Stimulated activated naive CD8-positive, alpha-beta T cell treated with anti-CD3 and anti-CD28 coated beads, Interleukin-15, amount 100 ng/mL, for 72 hours (primary cell): ENCODE measurements at places on chromosomes 3 and 15.
A peak's percentile ranks its signal among the peaks of the same experiment; 100 is the strongest.

DNA sequence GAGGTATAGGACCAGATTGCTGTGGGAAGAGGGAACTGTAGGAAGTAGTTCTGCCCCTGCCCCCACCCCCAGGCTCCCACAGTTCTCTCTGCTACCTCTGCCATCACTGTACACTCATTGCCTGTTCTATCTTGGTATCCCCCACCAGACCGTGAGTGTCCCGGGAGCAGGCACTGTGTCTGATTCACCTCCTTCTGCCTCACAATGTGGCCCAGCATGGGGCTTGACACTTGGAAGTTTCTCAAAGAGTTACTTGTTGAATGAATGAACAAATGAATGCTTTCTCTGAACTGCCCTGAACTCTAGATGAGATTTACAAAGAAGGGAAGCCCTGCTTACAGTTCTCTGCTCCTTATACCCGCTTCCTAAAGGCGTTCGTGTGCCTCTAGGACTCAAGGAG lies 27.1 kb upstream of the PIK3CB start:
- DNase-seq, result no peak

GRCh38 chr3:20458994-20459716 lies 273.1 kb upstream of the SGO1 start:
- DNase-seq, result no peak

GRCh38 chr15:41809526-41810220 lies 18.2 kb upstream of the JMJD7 start:
- no peak for DNase-seq

DNA sequence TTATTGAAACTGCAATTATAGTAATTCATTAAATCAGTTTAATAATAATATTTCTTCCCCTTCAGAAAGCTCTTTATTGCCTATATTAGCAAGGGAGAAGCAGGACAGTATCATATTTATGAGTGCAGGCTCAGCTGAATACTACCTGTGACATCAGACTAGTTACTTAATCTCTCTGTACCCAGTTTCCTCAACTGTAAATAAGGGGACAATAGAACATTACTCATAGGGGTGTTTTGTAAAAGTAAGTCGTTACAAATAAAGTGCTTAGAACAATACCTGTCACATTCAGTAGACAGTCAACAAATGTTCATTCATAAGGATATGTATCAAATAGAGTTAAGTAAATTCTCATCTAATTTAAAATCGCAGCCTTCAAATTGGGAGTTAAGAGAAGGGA lies 12.1 kb upstream of the VPS39 start:
- DNase-seq, result no peak

- DNase-seq, result no peak
These were observed 23.2 kb upstream of the SNRPA1 start for GRCh38 chr15:101318147-101318819.

DNA sequence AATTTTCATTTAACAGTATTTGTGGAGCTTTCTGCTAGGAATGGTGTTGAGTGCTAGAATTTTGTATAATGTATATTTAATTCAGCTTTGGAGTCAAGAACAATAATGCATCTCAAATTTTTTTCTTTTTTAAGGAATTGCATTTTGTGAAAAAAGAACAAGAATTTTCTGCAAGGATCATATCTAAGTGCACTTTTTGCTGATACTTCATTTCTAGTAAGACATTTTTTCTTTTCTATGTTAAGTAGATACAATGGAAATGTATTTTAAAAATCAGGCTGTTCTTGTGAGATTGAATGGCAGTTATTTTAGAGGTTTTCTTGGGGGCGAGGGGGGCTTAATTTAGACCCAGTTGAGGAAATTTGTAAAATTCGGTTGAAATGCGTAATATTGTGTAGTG lies 32.5 kb downstream of the MEF2A start:
- no peak for DNase-seq

- peak; percentile 83 for DNase-seq
These were observed 3.9 kb downstream of the CRYGS start for GRCh38 chr3:186540221-186540834.

GRCh38 chr3:58034738-58035523 lies 26.7 kb downstream of the FLNB start:
- DNase-seq, result peak; percentile 58

GRCh38 chr3:33287672-33288282 lies 10.5 kb downstream of the FBXL2 start:
- no peak for DNase-seq

DNA sequence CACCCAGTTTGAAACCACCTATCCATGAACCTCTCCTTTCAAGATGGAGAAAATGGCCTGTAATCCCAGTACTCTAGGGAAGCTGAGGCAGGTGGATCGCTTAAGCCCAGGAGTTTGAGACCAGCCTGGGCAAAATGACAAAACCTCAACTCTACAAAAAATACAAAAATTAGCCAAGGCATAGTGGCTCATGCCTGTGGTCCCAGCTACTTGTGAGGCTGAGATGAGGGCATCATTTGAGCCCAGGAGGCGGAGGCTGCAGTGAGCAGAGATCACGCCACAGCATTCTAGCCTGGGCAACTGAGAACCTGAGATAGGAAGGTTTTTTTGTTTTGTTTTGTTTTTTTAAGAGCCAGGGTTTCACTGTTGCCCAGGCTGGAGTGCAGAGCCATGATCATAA lies 5.4 kb downstream of the TKT start:
- DNase-seq, result no peak

GRCh38 chr15:59437817-59438624 lies at the start of gene FAM81A:
Gene FAM81A, plus strand, starts transcription at chr15:59438186. Its CDS starts 20,441 bp downstream, at chr15:59458627.
- peak; percentile 48 for DNase-seq

DNA sequence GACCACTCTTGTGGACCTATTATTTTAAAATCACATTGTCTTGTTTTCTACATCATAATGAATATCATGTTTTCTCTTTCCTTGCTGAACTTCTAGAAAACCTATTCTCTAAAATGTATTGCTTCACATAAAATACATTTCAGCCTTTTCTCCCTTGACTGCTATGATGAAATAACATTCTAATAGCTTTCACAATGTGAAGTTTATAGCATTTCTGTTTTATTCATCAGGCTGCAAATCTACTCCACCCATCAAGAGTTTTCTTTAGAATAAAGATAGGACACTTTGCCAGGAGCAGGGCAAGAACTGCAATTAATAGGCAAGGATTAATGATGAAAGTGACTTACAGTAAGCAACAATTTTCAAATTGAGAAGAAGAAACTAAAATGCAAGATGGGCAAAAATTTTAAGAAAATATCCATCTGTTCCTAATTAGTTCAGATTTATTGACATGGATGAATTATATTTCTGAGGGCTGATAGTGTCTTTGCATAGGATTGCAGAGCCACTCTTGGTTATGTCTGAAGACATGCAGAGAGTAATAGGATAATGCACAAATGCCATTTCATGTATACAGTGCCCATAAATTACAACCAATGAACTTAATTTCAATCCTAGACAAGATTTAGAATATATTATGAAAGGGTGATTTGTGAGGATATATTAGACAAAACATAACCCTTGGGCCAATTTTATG lies 21.7 kb downstream of the LEKR1 start:
- no peak for DNase-seq

DNA sequence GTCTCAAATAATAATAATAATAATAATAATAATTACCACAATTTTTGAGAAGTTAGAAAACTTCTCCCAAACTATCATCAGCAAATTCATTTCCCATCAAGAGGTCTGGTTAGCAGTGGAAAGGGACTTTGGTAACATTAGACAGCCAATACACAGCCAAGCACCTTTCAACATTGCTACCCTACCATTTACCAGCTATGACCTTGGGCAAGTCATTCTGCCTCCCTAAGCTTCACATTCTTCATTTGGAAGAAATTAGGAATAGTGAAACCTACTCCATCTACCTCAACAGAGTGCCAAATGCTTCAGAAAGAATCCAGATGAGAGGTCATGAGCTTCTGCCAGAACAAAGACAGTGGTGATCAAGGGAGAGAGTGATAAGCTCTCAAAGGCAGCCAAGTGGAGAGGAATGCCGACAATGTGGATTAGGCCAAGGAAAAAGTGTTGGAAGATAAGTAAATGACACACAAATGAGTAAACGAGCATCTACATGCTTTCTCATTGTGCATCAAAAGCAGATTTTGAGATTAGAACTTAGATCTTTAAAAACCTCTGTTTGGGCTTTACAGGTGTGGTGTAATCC lies 42.9 kb upstream of the LPP start:
- no peak for DNase-seq

DNA sequence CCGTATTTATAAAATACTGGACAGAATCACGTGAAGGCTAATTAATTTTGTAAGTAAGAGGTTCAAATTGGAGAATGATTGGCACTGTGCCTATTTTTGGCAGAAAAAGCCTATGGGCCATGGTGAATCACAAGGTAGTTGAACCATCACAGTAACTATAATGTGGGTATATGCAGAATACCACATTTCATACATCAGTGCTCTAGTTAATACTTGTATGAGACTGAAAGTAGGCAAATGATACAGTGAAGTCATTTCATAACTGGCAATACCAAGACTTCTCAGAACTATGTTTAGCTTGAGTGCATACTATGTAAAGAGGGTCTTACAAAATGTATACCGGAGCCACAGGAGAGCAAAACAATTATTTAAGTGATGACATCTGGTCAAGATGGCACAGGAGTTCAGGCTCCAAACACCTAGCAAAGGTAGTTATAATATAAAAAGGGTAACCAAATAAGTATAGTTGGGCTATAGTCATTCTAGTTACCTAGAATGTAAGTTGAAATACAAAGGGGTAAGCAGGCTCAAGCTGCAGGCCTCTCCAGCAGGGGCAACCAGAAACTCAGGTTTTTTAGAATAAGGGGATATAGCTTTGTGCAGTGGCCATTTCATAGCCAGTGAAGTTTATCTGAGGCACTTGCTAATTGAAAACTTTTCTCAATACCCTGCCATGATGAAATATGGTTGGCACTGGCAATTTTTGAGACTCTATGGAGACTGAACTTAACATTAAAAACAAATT lies 19.1 kb downstream of the GPR160 start:
- no peak for DNase-seq

- no peak for DNase-seq
These were observed 16.1 kb downstream of the LRRC2 start for GRCh38 chr3:46549989-46550388.

DNA sequence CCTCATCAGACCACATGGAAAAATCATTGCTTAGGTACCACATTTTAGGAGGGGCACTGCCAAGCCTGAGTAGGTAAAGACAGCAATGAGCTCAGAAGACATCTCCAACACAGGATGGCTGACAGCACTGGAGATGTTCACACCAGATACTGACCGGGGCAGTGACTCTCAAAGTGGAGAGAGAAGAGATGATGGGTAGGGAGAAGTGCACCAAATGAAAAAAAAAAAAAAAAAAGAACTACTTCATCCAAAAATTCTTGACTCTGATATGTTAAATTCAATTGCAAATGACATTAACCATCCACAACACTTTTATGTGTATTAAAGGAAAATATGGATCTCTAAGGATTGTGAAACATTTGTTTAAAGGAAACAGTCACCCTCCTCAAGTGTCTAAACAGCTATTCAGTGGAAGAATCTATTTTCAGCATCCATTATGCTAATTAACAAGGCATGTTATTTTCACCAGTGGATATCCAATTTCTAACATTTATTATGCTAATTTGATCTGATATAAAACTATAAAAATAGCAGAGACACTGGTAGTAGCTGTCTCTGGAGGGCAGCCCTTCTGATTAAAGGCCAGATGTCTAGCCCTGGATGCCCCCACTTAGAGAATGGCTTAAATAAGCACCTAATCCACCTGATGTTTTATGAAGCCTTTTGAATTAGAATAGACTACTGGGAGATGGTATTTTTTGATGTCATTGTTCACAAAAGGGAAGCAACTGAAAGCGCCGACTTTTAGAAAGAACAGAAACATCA lies 48.2 kb upstream of the VGLL4 start:
- no peak for DNase-seq

GRCh38 chr3:50015918-50016317 lies 72.8 kb upstream of the RBM5 start:
- DNase-seq, result no peak

DNA sequence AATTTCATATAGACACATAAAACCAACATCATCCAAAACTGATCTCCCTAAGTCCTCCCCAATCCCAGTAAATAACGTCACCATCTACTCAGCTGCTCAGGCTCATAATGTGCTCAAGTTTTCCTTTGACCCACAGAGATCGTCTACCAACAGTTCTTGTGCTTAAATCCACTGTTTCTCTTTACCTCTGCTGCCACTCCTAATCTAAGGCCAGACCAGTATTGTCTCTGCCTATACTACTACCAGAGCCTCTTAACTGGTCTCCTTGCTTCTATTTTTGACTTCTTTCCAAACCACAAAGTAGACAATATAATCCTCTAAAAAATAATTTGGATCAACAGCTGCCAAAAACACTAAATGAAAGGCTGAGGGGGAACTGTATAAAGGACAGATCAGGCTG lies 65.3 kb downstream of the CLASP2 start:
- no peak for DNase-seq

- DNase-seq, result no peak
These were observed 1222.9 kb downstream of the ZPLD1 start for GRCh38 chr3:103657756-103658155.

DNA sequence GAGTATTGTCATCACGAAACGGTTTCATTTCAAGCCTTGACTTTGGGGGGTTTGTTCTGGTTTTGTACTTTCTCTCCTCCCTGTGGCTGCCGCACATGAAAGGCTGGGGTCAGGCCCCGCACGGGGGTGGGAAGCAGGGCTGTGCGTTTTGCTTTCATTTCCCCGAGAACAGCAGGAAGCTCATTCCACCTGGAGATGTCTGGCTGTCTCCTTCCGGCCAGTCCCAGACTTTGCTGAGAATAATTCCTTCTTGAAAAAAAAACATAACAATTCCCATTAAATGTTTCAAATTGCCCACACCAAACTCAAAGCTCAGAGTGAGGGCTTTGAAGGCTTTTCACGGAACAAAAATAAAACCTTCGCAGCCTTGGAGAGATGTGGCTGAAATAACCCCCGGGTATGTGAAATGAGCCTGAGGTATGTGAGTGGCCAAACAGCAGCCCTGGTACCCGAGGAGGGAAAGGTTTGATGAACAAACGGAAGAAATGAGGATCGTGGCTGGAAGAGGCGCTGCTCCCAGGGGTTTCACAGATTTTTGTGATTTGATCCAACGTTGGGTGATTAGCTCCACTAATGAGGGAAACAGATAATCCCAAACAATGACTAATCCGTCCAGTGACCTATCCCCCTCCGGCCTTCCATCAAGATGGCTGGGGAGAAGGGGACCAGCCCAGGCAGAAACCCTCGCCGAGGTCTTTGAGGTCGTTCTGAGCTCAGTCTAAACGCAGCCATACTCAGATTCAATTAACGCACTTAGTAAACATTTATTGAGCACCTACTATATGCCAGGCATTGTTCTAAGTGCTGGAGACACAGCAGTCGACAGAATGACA lies 126.9 kb upstream of the MEF2A start:
- DNase-seq, result peak; percentile 45
